Right renal cortex interstitium (tissue), 3 donors: ENCODE measurements at places on chromosomes 3 and 15.

GRCh38 chr3:7573330-7573729 is 712.4 kb downstream of the GRM7 start:
- DNase-seq: no peak

GRCh38 chr3:177524742-177525141 is 327.5 kb upstream of the TBL1XR1 start:
- DNase-seq: no peak

- no peak for DNase-seq
Observed at GRCh38 chr3:151561878-151562277, 101.0 kb upstream of the IGSF10 start.

- no peak for DNase-seq
Observed at GRCh38 chr15:73232776-73233175, 136.0 kb downstream of the HCN4 start.

- no peak for DNase-seq
Observed at GRCh38 chr3:45870099-45870498, 16.2 kb upstream of the CCR9 start.
